Left lung (tissue), 14 donors: ENCODE measurements at places on chromosomes 2 and 18. TPM values are rescaled to one million over a fixed set of nuclear protein-coding genes. Genes with fewer than 3 reads are reported as not detected.

DNA sequence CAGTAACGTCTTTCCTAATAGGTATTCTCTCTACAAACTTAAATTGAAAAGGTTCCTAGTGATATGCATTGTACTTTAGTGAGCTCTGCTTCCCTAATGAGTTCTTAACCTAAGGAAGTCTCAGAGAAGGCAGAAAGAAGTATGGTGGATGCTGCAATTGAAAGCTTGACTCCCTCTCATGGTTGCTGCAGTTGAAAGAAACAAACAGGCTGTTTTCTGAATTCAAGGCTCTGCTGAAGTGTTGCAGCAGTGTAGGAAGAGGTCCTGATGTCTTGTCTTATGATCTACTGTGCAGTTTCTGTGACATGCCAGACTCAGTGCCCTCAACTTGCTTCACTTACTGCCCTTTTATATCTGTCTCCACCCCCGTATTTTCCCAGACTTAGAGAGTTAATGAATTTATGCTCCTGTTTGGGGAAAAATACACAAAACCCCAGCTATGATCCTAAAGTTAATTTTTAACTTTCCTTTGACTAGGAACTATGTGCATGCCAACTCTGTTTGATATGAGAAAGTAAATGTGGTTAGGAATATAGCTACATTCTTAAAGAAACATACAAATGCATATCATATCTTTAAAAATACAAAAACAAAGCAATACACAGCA, 655.3 kb upstream of the FAM98A start:
- no peak for DNase-seq

GRCh38 chr2:35163948-35164347, 1191.6 kb upstream of the CRIM1 start:
- no peak for DNase-seq

DNA sequence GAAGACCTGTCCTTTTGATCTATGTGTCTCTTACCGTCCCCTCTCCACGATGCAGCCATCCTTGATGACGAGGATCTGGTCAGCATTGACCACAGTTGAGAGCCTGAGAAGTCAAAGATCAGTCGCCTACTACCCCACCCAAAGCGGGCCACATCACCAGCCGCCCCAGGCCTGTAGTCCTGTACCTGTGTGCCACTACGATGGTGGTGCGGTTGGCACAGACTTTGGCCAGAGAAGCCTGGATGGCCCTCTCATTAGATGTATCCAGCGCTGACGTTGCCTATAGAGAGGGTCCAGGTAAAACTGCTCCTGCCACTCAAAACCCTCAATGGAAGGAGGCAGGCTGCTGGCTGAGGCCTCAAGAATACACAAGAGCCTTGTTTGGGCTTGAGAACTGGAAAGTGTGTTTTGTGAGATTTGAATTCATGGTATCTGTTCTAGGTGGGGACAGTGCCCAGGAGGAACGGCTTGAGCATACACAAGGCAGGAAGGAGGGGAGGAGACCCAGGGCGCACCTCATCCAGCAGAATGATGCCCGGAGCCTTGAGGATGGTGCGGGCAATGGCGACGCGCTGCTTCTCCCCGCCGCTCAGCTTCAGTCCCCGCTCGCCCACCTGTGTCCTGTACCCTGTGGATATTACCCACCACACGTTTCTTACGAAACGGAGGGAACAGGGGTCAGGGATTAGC, 3.8 kb downstream of the ZFAND2B start:
- DNase-seq: no peak

The KIF5C gene
- total RNA-seq: 0.96 TPM

The KRTCAP3 gene
- total RNA-seq: 45.6 TPM

- DNase-seq: no peak
Observed at GRCh38 chr2:136111711-136112110, 6.2 kb downstream of the CXCR4 start.

The CDKL4 gene
- 0.79 TPM for total RNA-seq

The PLCL1 gene
- 3.9 TPM for total RNA-seq

- DNase-seq: peak; percentile 25
Observed at GRCh38 chr2:108884619-108885018, 98.0 kb downstream of the CCDC138 start.

The CHST10 gene
- total RNA-seq: 7.3 TPM

DNA sequence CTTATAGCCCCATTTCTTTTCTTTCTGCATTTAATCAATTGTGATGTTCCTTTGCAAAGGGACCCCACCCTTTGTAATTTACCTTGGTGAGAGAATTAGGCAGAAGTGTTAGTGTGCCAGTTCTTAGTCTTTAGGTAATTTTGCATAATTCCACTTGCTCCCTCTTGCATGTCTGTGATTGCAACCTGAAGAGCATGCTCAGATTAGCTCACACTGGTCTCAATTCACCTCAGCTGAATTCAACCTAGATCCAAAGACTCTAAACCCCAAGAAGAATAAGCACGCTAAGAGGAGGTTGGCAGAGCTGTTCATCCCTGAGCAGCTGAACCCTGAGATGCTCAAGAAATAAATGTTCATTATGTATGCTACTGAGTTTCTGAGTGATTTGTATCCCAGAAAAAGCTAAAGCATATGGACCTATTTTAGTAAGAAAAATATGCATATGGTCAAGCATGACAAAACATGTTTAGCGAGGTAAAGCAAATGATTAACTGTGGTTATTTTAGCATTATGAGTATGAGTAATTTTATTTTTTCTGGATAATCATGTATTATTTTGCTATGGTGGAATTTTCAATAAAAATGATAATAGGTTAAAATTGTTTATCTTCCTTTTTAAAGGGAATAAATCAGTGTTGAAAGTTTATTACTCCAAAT, 299.2 kb upstream of the ZSWIM2 start:
- no peak for DNase-seq

DNA sequence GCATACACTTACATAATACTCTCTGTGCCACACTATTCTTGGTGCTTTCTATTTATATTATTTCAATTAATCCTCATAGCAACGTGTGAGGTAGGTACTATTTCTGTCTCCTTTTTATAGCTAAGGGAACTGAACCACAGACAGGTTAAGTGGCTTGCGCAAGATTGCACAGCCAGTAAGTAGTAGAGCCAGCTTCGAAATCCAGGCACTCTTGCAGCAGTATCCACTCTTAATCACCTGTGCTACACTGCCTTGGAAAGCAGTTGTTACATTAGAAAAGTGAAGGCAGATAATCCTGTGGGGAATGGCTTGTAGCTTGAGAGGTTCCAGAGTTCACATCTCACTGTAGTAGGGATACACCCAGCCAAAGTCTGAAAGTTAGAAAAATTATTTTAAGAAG, 198.3 kb downstream of the LDLRAD4 start:
- DNase-seq: peak; percentile 72

DNA sequence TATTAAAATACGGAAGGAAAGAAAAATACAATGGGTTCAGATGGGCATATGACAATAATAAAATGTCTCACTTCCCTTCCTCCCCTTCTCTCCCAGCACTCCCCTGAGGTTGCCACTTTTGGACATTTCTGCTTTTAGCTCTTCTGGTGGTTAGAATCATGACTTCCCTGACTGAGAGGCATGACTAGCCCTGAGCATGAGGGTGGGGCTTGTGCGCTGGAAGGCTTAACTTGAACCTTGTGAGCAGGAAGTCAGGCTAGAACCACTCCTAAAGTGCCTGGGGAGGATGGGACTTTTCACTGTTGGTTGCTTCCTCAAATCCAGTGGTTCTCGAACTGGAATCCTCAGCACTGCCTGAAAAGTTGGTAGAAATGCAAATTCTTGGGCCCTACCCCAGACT, 19.7 kb upstream of the ARHGAP25 start:
- DNase-seq: peak; percentile 81

DNA sequence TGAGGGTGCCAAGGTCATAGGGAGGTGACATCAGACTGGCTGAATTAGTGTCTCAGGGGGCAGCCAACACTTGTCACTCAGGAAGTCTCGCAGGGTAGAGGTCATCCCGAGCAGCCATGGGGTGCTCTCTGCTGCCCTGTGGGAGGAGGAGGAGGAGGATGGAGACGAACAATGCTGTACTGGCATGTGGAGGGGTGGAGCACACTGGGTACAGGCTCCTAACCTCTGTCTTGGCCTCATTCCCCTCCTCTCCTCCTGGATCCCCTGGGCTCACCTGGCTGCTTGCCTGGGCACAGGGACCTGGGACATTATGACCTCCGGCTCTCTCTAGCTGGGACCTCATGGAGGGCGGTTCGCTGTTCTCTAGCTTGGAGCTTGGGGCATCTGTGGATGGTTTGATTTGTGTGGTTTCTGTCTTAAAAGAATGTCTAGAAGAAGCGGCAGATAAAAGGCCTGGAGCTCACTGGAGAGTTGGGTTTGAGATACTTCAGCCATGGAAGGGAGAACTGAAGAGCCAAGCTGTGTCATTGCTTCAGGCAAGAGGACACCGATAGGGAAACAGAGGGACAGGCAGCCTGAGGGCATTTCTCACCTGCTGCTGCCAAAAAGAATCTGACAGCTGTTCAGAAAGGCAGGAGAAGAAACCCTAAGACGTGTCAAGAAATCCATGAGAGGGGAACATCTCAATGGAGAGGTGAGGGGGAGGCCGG, 133.1 kb downstream of the SEPTIN10 start:
- no peak for DNase-seq

DNA sequence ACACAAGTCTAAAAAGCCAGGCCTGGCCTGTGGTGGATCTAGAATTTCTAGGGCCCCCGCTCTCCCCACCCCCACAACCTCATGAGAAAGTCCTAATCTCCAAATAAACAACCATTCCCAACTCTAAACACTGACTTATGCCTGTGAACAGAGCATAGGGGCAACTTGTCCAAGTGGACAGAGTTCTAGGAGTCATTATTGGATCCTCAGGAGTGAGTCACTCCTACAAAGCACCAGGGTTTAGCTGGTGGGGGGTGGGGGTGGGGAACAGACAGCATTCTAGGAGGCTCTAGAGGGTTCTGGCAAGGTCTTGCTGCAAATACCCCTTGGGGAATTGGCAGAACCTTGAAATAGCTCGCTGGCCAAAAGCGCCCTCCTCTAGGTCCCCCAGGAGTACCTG, 83.3 kb downstream of the ZCCHC2 start:
- no peak for DNase-seq

- DNase-seq: no peak
Observed at GRCh38 chr18:69934601-69935265, 12.9 kb downstream of the CD226 start.

DNA sequence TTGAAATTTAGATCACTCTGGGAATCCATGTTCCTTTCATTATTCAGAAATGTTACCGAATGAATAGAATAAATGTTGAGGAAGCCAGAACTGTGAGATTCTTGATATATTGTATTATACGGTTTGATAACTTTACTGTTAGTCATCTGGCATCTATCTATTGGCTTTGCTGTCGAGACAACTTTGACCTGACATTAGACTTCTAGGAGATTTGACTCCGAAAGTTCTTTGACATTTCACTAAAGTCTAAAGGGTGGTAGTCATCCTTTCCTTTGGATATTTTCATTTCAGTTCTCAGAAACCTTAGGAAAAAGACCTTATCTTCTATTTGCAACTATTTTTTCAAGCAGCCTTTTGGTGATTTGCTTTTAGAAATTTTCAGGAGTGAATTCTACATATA, 1.9 kb downstream of the BMPR2 start:
- DNase-seq: no peak

DNA sequence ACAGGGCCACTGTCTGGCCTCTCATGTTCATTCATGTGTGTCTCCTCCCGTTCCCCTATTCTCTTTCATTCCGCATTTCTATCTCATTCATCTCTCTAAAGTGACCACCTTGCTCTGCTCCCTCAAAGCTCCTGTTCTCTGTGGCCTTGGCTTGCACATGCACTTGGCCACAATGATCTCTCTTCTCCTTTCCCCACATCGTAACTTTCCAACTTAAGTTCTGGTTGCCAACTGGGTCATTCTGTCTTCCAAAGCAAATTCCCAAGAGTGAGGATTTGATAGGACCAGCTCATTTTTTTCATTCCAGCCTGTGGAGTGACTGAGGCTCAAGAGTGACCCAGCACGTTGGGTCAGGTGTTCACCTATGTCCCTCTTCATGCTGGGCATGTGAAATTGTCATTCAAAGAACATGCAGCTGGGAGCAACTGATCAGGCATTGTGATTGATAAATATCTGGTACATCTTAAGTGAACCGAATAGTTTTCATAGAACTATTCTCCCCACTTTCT, 14.3 kb upstream of the ITGA6 start:
- no peak for DNase-seq

DNA sequence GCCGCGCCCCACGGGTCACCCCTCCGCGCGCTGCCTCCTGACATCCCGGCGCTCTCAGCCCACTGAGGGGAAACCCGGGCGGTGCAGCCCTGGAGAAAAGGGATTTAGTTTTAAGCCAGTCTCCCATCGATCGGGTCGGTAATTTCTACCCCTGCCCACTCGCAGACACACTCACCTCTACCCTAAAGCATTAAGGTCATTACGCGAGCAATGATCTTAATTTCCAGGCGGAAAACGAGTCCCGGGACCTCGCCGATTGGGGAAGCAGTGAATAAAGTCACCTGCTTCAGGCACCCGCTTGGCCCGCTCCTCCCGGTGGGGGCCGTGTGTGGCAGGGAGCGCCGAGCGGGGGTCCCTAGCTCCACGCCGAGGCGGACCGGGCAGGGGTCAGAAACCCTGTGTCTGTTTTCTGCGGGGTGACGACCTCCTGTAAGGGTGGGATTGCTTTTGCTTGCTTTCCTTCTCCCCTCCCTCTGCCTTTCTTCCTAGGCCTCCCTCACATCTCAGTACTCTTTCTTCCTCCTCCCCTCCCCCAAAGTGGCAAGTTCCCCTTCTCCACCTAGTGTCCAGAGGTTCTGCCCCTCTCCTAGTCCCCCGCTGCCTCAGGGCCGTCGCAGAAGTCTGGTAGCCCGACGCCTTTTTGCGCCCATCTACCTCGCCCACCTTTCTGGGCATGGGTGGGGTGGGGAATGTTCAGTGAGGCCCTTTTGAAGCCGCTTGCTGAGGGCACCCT, 142.6 kb downstream of the MEIS1 start:
- DNase-seq: no peak

The KLHL30 gene
- 0.96 TPM for total RNA-seq
